ENCODE measurements at places on chromosomes 6 and 20. TPM values are rescaled to one million over a fixed set of nuclear protein-coding genes. Genes with fewer than 3 reads are reported as not detected.

DNA sequence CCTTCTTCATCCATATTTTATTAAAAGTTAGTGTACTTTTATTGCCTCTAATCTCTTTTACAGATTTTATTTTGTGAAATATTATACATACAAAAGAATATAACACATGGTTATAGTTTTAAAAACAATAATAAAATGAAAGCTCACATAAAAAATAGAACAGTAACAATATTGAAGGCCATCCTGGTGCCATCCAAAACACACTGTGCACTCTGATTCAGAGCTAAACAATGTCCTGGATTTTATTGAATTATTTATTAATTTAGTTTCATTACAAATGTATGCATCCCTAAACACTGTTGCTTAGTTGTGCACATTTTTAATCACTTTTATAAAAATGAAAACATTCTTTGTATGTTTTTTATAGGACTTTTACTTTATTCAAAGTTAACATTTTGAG lies 32.9 kb downstream of the RNF217 start:
- no peak for DNase-seq
- H3K4me1 ChIP-seq, result no peaks in the 10 kb centered on the region
- H3K36me3 ChIP-seq, result no peaks in the 10 kb centered on the region
- no peaks in the 10 kb centered on the region for H3K27me3 ChIP-seq
- H3K27ac ChIP-seq, result no peak overlapping the region

DNA sequence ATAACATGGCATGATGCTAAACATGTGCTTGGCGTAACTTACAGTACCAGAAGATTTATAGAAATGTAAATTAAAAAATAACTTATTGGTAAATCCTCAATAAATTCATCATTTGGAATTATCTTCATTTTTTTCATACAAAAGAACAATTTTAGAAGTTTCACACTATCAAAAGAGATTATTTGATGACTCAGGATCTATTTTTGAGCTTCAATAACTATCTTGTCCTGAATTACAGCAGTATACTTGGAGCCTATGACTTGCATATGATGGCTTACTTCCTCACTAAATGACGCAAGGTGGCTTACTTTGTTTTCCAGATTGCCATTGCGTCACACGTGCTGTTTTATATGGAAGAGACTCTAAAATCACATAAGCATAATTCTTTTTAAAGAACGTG lies 49.2 kb downstream of the KHDRBS2 start:
- no peak for DNase-seq
- no peak overlapping the region for H3K27ac ChIP-seq
- H3K4me1 ChIP-seq, result no peaks in the 10 kb centered on the region
- no peak overlapping the region for H3K4me3 ChIP-seq
- no peaks in the 10 kb centered on the region for H3K27me3 ChIP-seq

The RIPPLY2 gene
- not detected for total RNA-seq

The SLC17A1 gene
- not detected for total RNA-seq

The KIF25 gene
- not detected for total RNA-seq

GRCh38 chr6:117404548-117404947 lies 21.2 kb downstream of the ROS1 start:
- H3K4me1 ChIP-seq, result no peaks in the 10 kb centered on the region
- no peak overlapping the region for H3K4me3 ChIP-seq
- DNase-seq, result no peak
- no peak overlapping the region for H3K27ac ChIP-seq

- no peak overlapping the region for H3K4me3 ChIP-seq
- no peaks in the 10 kb centered on the region for H3K4me1 ChIP-seq
- H3K27ac ChIP-seq, result no peak overlapping the region
Observed at GRCh38 chr6:111642463-111643158, 36.9 kb upstream of the TRAF3IP2 start.

DNA sequence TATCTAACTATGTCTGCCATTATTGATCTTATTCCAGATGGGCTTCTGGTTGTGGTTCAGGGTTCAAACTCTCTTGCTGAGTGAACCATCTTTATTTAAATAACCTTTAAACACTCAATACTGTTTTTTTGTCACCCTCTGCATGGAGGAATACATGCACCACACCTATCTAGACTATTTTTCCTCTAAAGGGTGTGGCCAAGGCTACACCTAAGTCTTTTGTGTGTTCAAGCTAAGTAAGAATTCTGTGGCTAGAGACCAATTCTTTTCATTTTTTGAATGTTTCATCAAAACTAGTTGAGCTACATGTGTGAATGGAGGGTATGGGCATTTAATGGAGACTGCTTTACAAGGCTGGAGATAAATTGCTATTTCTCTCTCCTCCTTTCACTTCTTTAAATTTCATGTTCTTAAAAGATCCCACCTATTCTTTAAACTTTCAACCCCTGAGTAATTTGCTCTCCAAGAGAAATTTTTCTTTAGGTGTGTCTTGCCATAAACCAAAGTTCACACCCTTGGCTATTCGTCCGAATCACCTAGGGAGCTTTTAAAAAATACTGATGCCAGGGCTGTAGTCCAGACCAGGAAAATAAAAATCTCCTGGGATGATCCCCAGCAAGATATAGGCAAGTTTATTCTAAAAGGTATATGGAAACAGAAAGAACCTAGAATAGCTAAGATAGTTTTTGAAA lies 24.8 kb upstream of the MBOAT1 start:
- H3K4me3 ChIP-seq, result no peak overlapping the region
- no peak for DNase-seq
- no peak overlapping the region for H3K27ac ChIP-seq
- no peaks in the 10 kb centered on the region for H3K27me3 ChIP-seq

- H3K4me3 ChIP-seq, result no peak overlapping the region
- peaks cover 37% of the 10 kb centered on the region for H3K36me3 ChIP-seq
- no peak for DNase-seq
- H3K27me3 ChIP-seq, result no peaks in the 10 kb centered on the region
- no peaks in the 10 kb centered on the region for H3K4me1 ChIP-seq
- no peak overlapping the region for H3K27ac ChIP-seq
Observed at GRCh38 chr6:154824076-154824475, 90.9 kb downstream of the SCAF8 start.

The CCM2L gene
- not detected for total RNA-seq

GRCh38 chr6:29519291-29520010 lies 31.7 kb upstream of the MAS1L start:
- H3K36me3 ChIP-seq, result no peaks in the 10 kb centered on the region
- H3K27me3 ChIP-seq, result no peaks in the 10 kb centered on the region
- H3K4me1 ChIP-seq, result no peaks in the 10 kb centered on the region
- DNase-seq, result no peak
- no peak overlapping the region for H3K27ac ChIP-seq

Data from CD8-positive, alpha-beta memory T cell (primary cell).